Esophagus squamous epithelium (tissue), 5 donors: ENCODE measurements at places on chromosomes 7 and 10.

GRCh38 chr10:128916383-128916782, 550.7 kb upstream of the MGMT start:
- no peak for DNase-seq

- no peak for DNase-seq
Measured at GRCh38 chr10:113739031-113739430, 12.5 kb upstream of the PLEKHS1 start.

GRCh38 chr7:137985897-137986251, 16.0 kb downstream of the CREB3L2 start:
- DNase-seq: no peak

DNA sequence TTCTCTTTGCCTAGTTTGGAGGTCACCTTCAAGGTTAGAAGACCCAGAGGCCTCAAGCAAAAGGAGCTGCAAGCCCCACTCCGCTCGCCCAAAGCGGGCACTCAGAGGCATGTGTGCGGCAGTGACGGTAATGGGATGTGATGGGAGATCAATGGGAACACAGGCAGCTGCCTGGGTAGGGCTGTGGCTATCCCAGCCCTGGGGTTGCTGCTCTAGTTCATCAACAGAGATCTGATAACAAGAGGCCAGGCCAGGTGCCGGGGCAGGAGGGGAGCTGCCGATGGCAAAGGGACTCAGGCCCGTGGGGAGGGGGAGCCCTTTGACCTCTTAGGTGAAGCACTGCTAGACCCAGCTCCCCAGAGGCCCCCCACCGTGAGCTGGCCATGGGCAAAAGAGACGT, 52.0 kb upstream of the GNA12 start:
- DNase-seq: no peak

GRCh38 chr7:139681812-139682135, 96.0 kb downstream of the HIPK2 start:
- DNase-seq: no peak

DNA sequence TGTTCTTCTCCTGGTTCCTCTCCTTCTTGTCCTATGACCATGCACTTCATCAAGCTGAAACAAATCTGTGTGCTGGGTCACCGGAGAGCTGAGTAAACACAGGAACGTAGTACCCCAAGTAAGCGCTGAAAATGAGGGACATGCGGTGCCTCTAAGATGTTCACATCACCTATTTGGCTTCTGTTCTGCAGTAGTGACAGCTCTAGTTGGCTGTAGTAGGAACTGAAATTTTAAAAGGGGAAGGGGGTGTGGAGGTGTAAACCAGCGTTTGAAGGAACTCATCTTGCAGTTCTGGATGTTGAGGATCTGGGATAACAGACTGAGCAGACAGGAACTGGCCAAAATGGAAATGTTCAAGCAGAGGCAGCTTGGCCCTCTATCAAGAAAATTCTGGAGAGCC, 85.2 kb downstream of the WNT2 start:
- no peak for DNase-seq

- DNase-seq: no peak
Measured at GRCh38 chr10:130934293-130935127, 377.0 kb downstream of the TCERG1L start.

GRCh38 chr10:2777666-2778355, 289.5 kb upstream of the PFKP start:
- no peak for DNase-seq

DNA sequence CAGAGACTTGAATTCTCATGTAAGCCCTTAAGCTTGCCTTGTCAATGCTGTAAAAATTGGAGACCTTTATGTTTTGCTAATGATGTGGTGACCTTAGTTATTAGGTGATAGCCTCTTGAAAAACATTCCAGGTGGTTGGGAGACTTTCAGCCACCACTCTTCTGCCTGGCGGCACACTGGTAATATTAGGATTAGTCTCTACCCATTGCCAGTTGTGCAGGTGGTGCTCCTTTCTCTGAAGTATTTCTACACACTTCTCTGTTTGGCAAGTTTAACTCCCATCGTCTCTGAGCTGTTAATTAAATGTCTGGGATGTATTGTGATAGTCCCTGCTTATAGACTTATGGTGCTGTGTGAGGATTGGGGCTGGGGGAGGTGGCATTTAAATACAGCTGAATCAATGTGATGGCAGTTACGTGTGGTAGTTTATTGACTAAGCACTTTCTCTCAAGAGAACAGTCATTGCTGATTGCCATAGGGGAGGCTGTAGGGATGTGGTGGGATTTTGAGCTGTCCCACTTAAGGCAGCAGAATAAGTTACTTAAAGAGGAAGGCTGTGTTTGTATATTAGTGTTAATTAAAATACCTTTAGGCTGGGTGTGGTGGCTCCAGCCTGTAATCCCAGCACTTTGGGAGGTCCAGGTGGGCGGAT, 61.7 kb downstream of the DAGLB start:
- DNase-seq: no peak

DNA sequence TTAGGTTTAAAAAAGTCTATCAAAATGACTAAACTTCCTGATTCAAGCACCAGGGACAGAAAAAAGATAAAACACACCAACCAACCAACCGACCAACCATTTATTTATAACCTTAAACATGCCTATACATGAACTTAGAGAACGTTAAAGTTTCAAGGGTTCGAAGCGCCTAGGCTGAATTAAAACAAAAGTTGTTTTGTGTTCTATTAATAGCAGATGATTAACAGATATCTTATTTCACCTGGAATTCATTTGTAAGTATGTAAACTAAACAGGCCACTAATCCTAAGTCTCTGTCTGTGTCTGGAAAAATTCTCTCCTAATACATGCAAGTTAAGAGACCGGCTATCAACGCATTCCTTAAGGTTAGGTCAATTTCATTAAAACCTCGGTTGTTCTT, 1.4 kb downstream of the BAIAP2L1 start:
- DNase-seq: no peak

GRCh38 chr10:47189802-47190201, 110.2 kb upstream of the GDF10 start:
- DNase-seq: no peak

- DNase-seq: no peak
Measured at GRCh38 chr10:70038923-70039322, 13.7 kb upstream of the MACROH2A2 start.

- no peak for DNase-seq
Measured at GRCh38 chr10:114289096-114289436, 50.0 kb downstream of the VWA2 start.

DNA sequence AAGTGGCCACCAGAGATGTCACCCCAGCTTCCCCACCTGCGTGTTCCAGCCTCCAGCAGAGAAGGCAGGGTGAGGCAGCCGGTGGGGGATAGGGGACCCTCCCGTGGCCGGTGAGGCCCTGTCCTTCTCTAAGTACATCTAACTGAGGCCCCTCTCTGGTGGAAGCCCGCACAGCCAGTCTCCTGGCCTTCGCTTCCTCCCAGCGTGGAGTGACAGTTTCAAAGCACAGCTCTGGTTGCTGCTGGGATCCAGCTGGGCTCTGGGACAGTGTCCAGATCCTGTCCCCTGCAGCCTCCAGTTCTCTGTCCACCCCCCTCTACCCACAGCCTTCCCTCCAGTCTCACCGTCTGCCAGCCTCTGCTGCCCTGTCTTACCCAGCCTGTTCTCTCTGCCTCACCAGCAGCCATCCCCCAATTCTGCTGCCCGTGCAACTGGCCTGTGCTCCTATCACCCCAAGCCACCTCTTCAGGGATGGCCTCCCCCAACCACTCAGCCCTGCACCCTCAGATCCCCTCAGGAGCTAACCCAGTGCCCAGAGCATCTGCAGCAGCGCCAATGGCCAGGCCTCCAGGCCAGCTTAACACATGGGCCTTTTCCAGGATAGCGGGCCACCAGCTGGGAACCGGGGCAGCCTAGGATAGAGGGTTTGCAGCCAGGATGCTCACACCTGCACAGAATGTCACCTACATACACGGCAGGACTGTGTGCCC, 16.3 kb upstream of the SH2B2 start:
- no peak for DNase-seq

- no peak for DNase-seq
Measured at GRCh38 chr7:158683541-158683940, 21.1 kb downstream of the NCAPG2 start.

DNA sequence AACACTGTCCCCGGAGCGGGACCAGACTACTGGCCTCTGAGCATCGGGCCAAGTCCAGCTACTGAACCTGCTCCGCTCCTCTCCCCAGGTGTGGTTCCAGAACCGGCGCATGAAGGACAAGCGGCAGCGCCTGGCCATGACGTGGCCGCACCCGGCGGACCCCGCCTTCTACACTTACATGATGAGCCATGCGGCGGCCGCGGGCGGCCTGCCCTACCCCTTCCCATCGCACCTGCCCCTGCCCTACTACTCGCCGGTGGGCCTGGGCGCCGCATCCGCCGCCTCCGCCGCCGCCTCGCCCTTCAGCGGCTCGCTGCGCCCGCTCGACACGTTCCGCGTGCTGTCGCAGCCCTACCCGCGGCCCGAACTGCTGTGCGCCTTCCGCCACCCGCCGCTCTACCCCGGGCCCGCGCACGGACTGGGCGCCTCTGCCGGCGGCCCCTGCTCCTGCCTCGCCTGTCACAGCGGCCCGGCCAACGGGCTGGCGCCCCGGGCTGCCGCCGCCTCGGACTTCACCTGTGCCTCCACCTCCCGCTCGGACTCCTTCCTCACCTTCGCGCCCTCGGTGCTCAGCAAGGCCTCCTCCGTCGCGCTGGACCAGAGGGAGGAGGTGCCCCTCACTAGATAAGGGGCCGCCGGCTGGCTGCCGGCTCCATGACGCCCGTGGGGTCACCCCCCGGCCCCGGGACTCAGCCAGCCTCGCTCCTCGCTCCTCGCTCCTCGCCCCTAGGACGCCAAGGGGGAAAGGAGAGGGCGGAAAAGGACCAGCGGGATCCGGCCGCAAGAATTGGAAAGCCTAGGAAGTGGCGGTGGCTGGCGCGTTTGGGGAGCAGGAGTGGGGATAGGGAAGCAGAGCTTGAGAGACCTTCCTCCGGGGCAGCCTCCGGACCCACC, 3.4 kb downstream of the EVX1 start:
- DNase-seq: no peak

GRCh38 chr7:131032786-131033185, 294.9 kb upstream of the MKLN1 start:
- no peak for DNase-seq

GRCh38 chr7:86328801-86329433, 314.8 kb upstream of the GRM3 start:
- DNase-seq: no peak

GRCh38 chr10:69421611-69422308, 5.0 kb upstream of the TACR2 start:
- no peak for DNase-seq

- no peak for DNase-seq
Measured at GRCh38 chr7:36690514-36691187, 33.6 kb downstream of the AOAH start.

- DNase-seq: no peak
Measured at GRCh38 chr7:380711-381210, 90.8 kb downstream of the FOXL3 start.

DNA sequence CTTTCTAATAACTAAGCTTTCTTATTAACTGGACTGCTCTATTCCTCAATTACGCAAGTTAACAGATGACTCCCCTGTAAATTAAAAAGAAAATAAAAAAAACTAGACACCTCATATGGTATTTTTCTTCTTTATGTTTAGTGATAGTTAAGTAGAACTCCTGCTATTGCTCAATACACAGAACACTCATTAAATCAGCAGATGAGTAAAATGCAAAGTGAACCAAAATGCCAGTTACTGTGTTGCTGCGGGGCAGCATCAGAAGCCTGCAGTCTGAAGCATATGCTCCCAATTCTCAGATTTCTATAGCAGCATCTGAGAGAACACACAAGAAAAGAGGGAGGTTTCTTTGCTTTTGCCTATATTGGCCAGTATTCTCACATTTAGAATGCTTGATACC, 28.4 kb downstream of the CDK6 start:
- no peak for DNase-seq

DNA sequence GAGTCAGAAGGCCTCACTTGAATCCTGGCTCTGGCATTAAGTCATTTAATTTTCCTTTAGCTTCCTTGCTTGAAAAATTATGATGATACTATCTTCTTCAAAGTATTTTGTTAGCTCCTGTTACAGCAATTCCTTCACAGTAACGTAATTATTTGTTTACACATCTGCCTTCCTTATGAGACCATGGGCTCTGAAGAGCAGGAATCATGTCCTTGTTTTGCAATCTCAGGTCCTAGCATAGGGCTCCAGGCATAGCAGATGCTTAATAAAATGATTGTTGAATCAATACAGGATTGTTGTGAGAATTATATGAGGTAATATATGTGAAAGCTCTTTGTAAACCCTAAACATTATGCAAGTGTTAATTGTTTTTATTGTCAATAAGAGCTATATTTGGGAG, 25.5 kb downstream of the KLHDC10 start:
- DNase-seq: no peak

- DNase-seq: no peak
Measured at GRCh38 chr10:94524711-94525110, 20.9 kb upstream of the HELLS start.

GRCh38 chr10:97726636-97727178, 10.2 kb upstream of the ZFYVE27 start:
- no peak for DNase-seq

DNA sequence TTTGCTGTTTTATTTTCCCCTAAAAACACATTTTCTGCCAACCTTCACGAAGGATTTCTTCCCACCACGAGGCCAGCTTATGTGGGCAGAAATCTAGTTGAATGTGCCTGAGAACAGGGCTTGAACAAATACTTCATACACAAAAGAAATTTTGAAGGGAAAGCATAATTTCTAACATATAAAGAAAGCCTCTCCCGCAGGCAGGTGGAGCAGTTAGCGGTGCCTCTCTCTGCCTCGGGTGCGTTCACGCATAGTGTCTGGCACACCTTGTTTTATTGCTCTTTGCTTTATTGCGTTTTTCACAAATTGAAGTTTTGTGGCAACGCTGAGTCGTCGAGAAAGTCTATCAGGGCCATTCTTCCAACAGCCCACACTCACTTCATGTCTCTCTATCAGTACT, 7.0 kb upstream of the CSGALNACT2 start:
- DNase-seq: no peak

- no peak for DNase-seq
Measured at GRCh38 chr10:110358869-110359629, 54.3 kb upstream of the SMNDC1 start.

GRCh38 chr10:34286136-34286739, 528.9 kb downstream of the PARD3 start:
- no peak for DNase-seq

- no peak for DNase-seq
Measured at GRCh38 chr10:86855513-86855912, 99.1 kb downstream of the BMPR1A start.

GRCh38 chr10:83943920-83944319, 195.4 kb upstream of the GHITM start:
- no peak for DNase-seq

GRCh38 chr10:69287181-69287580, 8.9 kb downstream of the HK1 start:
- DNase-seq: no peak

- no peak for DNase-seq
Measured at GRCh38 chr7:38142736-38143135, 35.3 kb upstream of the STARD3NL start.

DNA sequence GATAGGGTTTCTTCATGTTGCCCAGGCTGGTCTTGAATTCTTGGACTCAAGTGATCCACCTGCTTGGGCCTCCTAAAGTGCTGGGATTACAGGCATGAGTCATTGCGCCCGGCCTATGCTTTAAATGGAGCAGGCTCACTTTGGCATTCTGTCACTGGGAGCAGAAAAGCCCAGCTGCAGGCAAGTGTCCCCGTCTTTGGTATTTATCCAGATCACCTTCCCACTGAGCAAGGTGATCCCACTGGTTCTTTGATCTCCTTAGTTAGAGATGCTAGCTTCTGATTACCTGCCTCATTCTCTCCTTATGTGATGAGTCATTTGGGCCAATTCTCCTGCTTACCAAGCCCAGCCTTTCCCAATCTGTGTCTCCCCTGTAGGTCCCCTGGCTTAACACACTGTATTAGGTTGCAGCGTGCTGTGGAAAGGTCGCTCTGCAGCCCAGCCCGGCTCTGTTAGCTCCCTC, 39.3 kb downstream of the SPDYE5 start:
- DNase-seq: no peak
